Fibroblast of mammary gland (primary cell): ENCODE measurements at places on chromosomes 16 and 17.

DNA sequence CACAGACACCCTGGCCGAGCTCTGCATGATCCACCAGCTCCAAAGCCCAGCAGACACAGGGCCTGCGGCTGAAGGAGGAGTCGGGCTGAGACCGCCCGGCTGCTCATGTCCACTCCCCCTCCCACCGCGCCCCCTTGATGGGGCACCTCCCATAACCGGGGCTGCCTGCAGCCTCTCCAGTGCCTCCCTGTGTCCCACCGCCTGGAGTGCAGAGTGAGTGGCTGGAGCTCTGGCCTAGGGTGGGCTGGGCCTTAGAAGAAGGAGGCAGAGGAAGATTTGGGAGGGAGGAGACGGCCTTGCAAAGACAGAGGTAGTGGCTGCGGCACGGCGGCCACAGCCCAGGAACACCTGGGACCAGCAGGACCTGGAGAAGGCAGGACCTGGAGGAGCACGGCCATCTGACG lies 4.0 kb downstream of the CBFA2T3 start:
- no peak for DNase-seq

DNA sequence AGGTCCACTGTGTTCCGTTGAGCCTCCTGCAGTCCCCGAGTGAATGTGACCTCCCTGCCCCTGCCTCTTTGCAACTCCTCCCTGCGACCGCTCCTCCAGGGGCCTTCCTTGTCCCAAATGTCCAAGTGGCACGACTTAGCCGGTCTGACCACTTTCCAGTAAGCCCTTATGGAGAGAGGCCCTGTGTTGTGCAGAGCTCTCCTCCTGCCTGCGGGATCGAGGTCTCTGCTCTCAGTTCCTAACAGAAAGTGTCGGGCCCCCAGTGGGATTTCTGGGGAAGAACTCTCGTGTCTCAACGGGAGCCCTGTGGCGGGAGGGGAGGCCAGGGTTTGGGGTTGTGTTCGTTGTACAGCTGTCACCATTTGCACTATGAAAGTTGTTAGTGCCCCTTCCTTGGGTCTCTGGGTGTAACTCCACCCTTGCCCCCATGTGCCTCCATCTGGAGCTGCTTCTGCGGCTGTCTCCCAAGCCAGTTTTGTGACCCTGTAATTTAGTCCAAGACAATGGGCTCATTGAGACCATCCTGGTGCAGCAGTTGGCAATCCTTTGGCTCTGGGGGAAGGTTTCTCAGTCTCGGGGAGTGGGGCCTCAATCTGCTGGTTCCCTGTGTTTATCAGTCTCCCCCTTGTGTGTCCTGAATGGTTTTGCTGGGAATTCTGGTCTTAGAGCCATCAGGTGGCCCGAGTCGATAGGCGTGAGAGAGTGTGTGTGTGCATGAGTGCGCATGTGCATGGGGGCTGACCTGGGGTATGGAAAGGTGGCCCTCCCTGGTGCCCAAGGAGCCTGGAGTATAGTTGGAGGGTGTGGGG lies 234.5 kb downstream of the SEC14L1 start:
- no peak for DNase-seq

- no peak for DNase-seq
These were observed 8.1 kb downstream of the GPRC5B start for GRCh38 chr16:19876501-19877059.

- peak; percentile 59 for DNase-seq
These were observed 2.9 kb downstream of the KRT39 start for GRCh38 chr17:40963838-40964237.

DNA sequence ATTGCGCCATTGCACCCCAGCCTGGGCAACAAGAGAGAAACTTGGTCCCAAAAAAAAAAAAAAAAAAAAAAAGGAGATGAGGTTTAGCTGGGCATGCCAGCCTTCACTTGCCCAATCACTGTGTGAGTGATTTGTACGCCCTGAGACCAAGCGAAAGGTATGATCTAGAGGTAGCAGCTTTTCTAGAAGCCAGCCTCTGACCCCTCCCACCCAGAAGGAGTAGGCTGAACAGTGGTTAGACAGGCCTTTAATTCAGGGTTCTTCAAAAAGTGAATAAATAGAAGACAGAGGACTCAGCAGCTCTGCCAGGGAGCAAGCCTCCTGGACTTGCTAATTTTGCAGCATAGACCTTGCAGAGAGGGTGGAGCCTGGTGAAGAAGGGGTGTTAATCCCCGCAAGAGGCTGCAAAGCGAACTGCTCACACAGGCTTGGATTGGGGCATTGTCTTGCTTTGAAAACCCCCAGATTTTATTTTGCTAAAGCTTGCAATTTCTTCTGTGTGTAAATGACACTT lies 7.1 kb upstream of the CYTH1 start:
- no peak for DNase-seq

DNA sequence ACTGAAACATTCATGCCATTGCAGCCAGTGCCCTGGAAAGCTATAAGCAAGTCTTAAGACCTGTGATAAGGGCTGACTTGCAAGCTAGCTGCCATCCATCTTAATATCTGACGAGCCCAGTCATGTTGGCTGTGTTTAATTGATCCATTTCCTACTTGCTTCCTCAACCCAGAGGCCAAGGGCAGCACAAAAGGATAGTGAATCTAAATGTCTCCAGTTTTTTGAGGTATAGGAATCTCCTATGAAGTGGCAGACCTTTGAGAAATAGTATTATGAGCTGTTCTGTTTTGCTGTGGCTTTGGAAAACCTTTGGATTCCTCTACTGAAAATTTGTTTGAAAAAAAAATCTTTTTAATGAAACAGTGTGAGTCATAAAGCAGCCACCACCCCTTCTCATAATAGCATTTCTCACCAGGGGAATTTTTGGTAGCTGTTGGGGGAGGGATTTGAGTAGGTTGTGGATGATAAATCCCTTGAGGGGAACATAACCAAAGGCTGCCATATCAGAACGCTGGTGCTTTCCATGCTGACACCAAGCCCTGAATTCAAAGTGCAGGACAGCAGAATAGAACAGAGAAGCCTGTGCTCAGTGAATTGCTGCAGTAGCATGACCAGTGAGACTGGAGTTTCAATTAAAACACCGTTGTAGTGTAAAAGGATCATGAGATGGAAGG lies 12.9 kb downstream of the ZNRF1 start:
- DNase-seq = peak; percentile 93

- no peak for DNase-seq
These were observed 188.1 kb upstream of the CCL2 start for GRCh38 chr17:34067011-34067410.

DNA sequence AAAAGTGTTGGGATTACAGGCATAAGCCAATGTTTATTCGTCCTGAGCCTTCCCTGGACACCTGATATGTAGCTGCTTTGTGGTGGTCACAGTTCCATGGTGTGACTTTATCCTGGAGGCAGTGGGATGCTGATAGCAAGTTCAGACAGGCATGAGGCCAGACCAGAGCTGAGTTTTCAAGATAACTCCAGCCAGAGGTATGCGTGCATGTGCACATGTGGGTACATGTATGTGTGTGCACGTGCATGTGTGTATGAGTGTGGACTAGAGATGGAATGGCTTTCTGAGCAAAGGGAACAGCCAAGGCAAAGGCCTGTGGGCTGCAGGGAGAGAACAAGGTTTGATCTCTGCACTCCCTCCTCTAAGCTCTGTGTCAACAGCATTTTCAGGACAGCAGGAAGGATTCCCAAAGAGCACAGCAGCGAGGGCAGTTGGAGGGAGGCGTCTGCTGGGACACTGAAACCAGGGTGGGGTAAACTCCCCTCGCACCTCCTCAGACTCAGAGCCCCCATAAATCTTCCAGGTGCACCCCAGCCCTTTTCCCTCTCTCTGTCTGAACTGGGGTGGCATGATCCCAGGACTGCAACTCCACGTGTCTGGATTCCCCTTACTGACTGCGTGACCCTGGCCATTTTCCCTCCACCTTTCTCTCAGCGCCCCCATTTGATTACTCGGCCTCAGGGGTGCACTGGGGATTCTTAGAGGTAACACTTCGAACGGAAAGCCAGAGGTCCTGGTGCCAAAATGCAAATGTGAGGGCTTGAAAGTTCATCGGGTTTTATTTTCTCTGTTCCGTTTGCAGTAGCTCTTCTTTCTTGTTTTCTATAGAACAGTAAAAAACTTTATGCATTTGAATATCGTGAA lies 15.3 kb downstream of the NLRC5 start:
- no peak for DNase-seq

GRCh38 chr16:75292691-75293090 lies 41.3 kb upstream of the BCAR1 start:
- DNase-seq = no peak
